CD8-positive, alpha-beta T cell (primary cell): ENCODE measurements at places on chromosomes 7 and 10.

- no peak for DNase-seq
These were observed 7.8 kb upstream of the FAM20C start for GRCh38 chr7:184294-185264.

- no peak for DNase-seq
These were observed 235.8 kb downstream of the CHCHD3 start for GRCh38 chr7:132846086-132846485.

GRCh38 chr10:43238462-43238861 lies 28.4 kb downstream of the RASGEF1A start:
- DNase-seq: no peak

DNA sequence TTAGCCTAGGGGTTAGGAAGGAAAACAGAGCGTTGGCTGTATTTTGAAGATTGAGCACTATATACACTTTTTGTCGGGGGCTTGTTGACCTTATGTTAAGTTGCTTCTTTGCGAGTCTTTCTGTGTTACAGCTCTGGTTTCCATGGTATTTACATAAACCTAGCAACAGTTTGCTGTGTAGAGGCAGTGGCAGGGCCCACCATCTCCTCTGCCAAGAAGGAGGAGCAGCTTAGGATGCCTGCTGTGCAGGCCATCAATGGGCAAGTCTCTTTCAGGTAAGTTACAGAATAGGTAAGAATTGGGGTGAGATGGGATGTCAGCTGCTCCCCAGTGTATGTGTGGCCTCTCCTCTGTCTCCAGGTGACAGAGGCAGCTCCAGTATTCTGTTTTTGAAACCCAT lies 485.5 kb downstream of the LRMDA start:
- no peak for DNase-seq

- DNase-seq: no peak
These were observed 131.7 kb upstream of the TNS3 start for GRCh38 chr7:47713595-47713994.

- no peak for DNase-seq
These were observed 19.4 kb downstream of the KAZALD1 start for GRCh38 chr10:101080933-101081931.

DNA sequence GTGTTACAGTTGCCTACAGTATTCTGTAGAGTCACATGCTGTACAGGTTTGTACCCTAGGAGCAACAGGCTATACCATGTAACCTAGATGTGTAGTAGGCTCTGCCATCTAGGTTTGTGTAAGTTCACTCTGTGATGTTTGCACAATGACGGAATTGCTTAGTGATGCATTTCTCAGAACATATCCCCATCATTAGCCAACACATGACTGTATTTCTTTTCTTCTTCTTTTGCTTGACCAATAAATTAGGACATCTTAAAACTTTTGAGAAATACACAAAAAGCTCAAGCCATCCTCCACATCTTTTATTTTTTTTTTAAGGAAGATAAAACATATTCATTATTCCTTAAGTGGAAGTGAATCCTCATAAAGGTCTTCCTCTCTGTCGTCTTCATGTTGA lies 5.4 kb upstream of the PFKFB3 start:
- DNase-seq: no peak

- no peak for DNase-seq
These were observed 79.6 kb downstream of the BMPR1A start for GRCh38 chr10:86836044-86836443.

- no peak for DNase-seq
These were observed 22.3 kb downstream of the HYAL4 start for GRCh38 chr7:123867225-123867624.

- DNase-seq: no peak
These were observed 543.3 kb downstream of the TNS3 start for GRCh38 chr7:47038621-47039020.

DNA sequence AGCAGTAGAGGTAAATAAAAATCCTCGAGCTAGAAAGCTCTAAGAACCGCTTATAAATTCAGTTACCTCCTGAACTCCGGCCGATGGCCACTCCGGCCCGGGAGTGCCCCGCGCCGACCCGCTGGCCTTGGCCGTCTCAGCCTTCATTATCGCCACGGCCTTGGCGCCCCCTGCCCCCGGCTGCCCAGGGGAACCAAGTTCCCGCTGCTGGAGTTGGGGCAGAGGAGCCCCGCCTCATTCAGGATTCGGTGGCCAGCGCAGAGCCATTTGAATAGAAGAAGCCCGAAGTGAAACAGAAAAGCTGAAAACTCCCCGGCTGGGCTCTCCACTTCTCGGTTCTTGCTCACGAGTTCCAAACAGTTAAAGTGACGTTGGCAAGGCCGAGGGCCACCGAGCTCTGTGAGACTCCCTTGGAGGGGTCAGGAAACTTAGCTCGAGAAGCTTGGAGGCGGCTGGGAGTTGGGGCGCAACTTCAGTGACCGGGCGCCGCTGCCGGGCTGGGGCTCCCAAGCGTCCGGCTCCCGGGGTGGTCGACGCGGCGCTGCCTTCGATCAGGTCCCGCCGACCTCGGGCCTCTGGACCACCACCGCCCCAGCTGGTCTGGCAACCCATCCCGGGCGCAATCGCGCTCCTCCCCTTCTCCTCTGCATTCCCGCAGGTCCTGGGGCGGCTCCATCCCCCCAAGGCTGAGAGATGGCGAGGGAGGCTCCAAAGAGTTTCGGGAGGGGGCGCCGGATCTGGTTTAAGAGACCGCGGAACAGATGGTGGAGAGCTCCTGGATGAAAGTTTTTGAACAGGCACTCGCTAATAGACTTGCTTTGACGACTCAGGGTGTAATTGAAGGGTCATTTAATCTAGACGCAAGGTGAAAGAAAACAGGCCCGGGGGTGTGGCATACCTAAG lies 5.8 kb upstream of the FEZF1 start:
- DNase-seq: no peak

- no peak for DNase-seq
These were observed 44.1 kb downstream of the MTURN start for GRCh38 chr7:30178748-30179436.

- DNase-seq: no peak
These were observed at the start of gene LDB3 for GRCh38 chr10:86668297-86669165. LDB3 (plus strand) TSS chr10:86668511; CDS start chr10:86668692, 181 bp downstream.

GRCh38 chr7:92717623-92717992 lies 118.8 kb downstream of the CDK6 start:
- no peak for DNase-seq
